CD4-positive, alpha-beta T cell treated with Interferon alpha-2 for 1 hour (primary cell): ENCODE measurements at places on chromosomes 6 and 20.
A peak's percentile ranks its signal among the peaks of the same experiment; 100 is the strongest.

- no peak for DNase-seq
Measured at GRCh38 chr6:10951675-10952282, 64.9 kb downstream of the SYCP2L start.

GRCh38 chr6:37919417-37920157, 100.1 kb downstream of the ZFAND3 start:
- DNase-seq, result no peak

DNA sequence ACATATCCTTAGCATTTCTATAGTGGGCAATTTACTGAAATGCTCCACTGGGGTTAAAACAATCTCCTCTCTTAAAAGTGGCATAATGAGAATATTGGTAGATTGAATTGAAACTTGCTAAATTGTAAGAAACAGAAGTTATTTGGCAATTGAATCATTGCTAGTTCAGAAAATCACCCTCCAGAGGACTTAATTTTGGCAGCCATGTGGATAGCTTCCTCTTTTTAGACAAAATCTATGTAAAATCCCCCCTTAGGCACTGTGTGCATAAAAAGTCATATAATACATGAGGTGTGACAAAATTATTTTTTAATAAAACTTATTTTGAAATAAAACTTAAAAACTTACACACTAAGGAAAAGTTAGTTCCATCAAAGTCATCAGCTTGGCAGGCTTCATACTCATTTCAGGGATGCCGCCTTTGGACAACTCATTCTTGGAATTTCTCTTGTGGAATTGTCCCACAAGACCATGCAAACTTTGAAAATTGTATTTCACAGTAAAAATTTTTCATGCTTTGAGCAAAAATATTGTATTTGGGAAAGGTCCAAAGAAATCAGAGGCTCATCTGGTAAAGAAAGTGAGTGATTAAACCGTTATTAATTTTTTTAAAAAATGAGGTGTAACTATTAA, 473.0 kb downstream of the BCKDHB start:
- DNase-seq, result no peak

GRCh38 chr20:6122111-6122872, 538 bp downstream of the FERMT1 start:
- DNase-seq, result no peak

DNA sequence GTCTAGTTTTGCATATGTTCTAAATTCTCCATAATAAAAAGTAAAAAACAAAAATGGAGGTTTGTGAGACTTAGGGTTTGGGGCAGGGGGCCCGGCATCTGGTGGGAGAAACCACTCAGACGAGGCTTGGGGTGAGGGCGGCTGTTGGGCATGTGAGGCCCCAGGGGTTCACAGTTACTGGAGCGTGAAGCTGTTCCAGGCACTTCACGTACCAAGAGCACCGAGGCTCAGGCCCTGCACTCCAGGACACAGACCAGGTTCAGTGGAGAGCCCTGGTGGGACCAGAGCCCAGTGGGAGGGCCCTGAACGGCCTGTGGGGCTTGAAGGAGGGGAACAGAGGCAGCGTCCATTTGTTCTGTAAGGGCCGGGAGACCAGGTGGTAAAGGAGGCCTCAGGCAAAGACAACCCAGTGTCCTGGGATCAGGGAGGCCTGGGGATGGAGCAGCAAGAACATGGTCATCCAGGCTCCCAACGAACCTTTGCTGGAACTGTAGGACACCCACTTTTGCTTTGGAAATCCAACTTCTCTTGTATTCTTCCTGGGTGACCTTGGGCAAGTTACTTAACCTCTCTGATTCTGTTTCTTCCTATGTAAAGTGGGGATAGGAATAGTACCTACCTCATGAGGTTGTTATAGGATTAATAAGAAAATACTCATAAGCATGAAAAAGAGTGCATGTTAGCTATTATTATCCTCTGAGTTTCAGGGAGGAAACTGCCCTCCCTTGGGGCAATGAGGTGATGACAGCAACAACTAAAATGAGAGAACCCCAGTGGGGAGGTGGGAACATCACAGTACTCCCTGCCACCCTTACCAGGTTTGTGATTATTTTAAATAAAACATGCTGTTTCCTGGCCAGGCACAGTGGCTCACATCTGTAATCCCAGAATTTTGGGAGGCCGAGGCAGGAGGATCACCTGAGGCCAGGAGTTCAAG, 1.1 kb upstream of the FGD2 start:
- no peak for DNase-seq

GRCh38 chr6:144559865-144560593, 274.9 kb downstream of the UTRN start:
- DNase-seq, result peak; percentile 64

GRCh38 chr6:13195803-13196202, 132.5 kb downstream of the TBC1D7 start:
- no peak for DNase-seq

DNA sequence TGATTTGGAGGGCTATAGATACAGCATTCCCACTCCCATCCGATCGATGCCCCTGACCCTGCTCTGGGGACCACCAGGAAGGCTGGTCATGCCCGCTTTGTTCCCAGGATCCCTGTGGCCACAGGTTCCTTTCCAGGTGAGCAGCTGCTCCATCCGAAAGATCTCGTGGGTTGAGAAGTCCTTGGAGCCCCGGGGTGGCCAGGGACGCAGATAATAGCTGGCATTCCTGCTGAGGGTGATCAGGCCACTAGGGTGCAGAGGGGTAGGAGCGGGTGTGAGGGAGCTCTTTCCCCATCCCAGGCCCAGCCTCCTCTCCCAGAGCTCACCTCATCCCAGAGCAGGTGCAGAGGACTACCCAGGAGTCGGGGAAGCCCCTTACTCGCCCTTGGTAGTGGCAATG, 7.4 kb downstream of the ADAM33 start:
- no peak for DNase-seq

- no peak for DNase-seq
Measured at GRCh38 chr6:116329156-116329555, 41.6 kb upstream of the DSE start.

DNA sequence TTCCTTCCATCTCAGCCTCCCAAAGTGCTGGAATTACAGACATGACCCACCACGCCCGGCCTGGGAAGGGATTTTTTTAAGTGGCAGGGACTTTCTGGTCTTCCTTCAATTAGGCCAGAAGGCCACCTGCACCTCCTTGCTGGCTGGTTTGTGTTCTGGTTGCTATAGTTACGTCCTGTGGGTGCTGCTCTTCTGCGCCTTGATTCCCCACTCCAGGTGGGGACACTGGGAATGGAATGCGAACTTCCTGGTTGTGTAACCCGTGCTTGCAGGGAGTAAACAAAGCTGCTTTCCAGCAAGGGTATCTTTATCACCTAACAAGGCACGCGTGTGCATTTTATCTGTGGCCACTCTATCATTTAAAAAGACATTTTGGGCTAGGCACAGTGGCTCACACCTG, 117.7 kb downstream of the PLEKHG1 start:
- DNase-seq, result no peak

DNA sequence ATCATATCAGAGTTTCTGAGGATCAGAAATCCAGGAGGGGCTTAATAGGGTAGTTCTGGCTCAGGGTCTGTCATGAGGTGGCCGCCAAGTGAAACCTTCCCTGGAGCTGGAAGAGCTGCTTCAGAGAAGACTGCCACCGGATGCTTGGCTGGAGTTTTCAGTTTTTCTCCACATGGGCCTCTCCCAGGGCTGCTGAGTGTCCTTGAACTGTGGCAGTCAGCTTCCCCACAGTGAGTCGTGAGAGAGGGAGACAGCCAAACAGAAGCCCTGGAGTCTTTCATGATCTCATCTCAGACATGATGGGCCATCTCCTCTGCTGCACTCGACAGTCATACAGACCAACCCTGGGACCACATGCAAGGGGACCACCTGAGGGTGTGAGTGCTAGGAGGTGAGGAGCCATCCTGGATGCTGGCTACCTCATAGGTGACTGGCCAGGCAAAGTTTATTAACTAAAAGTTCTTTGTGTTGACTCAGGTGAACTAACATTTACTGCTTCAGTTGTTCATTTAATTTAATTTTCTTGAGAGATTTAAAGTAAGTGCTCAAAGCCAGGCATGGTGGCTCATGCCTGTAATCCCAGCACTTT, 71.5 kb downstream of the SHLD1 start:
- no peak for DNase-seq

GRCh38 chr6:108946695-108947094, 98.5 kb downstream of the ARMC2 start:
- no peak for DNase-seq

DNA sequence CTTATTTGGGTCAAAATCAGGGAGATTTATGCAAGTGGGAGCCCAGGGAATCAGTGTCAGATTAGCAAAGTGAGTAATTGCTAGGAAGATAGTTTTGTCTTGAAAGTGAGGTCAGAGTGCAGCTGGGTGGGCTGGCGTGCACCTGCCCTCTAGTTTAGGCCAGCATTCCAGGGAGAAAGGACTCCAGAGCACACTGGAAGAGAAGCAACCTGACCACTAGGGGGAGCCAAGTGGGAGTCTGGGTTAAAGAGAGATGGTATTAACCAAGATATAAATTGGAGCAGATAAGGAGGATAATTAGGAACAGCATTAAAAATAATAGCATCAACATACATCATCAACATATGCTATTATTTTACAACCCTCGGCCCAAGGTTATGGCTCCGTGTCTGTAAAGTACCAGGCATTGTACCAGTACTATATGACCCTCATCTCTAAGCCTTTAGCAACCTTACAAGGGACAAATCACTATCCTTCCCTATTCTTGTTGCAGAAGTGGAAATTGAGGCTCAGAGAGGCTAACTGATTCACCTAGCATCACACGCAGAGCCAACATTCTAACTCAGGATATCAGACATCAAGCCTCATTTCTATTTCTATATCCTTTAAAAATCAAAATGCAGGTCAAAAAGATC, 57.8 kb downstream of the SLC2A10 start:
- DNase-seq, result no peak

GRCh38 chr6:169145991-169146501, 107.6 kb downstream of the THBS2 start:
- no peak for DNase-seq

DNA sequence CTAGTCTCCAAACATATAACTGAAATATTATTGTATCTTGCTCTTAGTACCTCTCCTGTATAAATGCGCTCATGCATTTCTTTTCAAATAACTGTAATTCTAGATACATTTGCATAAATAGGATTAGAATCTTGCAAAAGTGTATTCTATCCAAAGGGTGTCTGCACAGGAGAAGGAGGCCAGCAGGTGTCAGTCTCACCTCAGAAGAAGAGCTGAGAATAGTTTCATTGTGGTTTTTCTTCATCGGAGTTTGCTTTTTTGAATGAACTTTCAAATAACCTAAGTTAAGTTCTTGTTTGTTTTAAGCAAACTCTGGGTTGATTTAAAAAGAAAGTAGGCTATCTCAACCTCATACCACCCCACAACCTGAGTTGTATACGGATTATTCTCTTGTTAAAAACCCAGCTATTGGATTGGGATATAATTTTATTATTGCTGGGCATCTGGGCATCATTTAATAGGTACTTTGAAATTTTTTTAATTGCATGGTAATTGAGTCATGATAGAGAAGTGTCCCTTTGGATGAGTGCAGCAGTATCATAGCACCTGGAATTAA, 125.0 kb upstream of the MLIP start:
- DNase-seq, result no peak

- DNase-seq, result no peak
Measured at GRCh38 chr6:132764370-132764769, 6.7 kb upstream of the VNN2 start.

- no peak for DNase-seq
Measured at GRCh38 chr6:131136021-131136786, 937 bp downstream of the AKAP7 start.

DNA sequence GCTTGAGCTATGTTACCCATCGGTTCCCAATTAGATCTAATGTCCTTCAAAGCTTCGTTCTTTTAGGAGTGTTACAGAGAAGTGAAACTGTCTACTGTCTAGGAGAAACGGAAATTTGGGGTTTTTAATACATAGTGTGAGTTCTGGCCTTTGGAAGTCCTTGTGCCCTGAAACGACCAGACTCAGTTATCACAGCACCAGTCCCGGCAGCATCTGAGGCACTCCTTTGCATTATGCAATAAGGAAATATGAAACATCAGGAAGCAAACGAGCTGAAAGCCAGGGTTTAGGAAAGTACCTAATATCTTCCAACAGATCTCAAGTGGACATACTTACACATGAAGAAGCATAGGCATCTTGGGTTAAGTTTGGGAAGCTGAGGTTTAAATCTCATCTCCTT, 61.8 kb upstream of the ADGRF1 start:
- no peak for DNase-seq

- DNase-seq, result no peak
Measured at GRCh38 chr20:58722877-58723627, 30.5 kb downstream of the NPEPL1 start.

GRCh38 chr6:119174879-119175817, 96.7 kb upstream of the FAM184A start:
- no peak for DNase-seq

GRCh38 chr6:131755597-131755996, 44.8 kb upstream of the CTAGE9 start:
- no peak for DNase-seq

- DNase-seq, result no peak
Measured at GRCh38 chr6:53920881-53921280, 126.1 kb downstream of the LRRC1 start.

DNA sequence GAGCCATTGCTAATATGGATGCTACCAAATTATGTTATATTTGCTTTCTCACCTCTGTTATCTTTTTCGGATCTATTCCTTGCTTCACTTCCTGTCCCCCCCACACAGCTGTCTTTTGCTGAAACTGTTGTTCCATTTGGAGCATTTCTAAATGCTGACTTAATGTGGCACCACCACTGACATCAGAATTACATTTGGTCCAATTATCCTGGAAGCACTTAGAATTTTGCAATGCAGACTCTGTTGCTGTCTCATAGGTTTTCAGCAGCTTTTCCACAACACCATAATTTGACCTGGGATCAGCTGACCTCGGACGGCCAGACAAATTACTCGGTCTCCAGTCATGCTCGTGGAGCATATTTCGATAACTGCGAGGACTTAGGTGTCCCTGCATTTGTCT, 12.8 kb downstream of the KIAA0408 start:
- no peak for DNase-seq

DNA sequence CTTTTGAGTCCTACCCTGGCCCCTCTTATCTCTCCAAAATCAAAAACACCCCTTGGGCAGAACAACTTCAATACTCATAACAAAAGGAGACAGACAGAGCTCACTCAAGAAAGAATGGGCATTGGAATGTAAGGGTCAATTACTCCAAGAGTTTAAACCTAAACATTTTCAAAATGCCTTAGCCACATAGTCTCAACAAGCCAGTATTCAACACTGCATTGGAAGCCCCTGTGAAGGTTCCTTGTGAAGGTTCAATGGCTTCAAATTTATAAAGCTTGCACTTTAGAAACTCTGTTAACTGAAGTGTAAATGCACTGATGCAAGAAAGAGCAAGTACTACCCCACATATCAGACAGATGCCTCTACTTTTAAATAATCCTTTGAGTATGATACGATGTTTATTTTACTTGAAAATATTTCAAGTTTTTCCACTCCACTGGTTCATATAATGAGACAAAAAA, 139.1 kb upstream of the LAMP5 start:
- DNase-seq, result no peak

GRCh38 chr20:47544852-47545251, 43.2 kb downstream of the NCOA3 start:
- no peak for DNase-seq

GRCh38 chr6:12836009-12836408, 119.4 kb downstream of the PHACTR1 start:
- no peak for DNase-seq
